ENCODE measurements at places on chromosomes 16 and 17.

DNA sequence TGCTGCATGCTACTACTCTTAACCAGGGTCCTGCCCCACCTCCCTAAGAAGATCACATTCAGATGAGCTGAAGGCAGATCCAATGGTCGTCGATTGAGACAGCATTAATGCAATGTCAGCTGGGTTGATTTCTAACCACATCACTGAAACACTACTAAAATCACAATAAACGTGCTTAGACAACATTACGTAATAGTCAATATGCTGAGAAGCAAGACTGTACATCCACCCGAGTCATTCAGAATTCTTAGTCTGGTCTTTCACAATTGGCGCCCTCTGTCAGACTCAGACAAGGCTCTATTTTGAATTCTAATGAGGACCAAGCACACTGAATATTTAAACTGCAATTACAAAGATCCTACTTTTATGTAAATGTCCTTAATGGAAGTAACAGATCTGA lies 205.2 kb downstream of the STX8 start:
- no peak for DNase-seq

GRCh38 chr17:37830151-37830993 lies 85.5 kb upstream of the HNF1B start:
- no peak for DNase-seq

GRCh38 chr17:6969323-6969726 lies 26.5 kb upstream of the ALOX12 start:
- DNase-seq, result no peak

DNA sequence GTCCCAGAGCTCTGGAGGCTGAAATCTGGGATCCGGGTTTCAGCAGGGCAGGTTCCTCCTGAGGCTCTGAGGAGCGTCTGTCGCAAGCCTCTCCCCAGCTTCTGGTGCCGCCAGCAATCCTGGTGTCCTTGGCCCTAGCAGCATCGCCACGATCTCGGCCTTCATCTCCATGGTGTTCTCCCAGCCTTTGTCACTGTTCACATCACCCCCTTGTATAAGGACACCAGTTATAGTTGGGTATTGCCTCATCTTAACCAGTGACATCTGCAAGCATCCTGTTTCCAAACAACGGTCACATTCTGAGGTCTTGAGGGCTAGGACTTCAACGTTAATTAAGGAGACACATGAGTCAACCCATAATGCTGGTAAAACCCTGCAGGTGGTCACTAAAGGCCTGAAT lies 2.8 kb upstream of the PPP1R27 start:
- DNase-seq, result no peak

DNA sequence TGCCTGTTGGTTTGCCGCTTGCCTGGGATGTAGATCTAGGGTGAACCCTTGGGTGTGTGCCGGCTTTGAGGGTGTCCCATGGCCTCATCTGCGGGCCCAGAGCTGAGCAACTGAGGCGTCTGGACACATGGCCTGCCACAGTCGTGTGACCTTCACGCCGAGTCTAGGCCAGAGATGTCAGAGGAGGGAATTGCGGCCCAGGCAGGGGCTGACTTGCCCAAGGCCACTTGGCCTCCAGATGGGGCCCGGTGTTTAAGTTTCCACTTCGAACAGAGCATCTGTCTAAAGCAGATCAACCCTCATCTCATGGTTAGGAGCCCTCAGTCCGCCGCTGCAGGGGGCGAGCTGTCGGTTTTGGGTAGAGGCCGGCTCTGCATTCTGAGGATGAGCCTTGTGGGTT lies 28.0 kb upstream of the FOXK2 start:
- DNase-seq, result no peak

- no peak for DNase-seq
These were observed 48.2 kb upstream of the FOXJ1 start for GRCh38 chr17:76189247-76189646.

All from GM04504 (cell line).